Cerebellum (tissue), 4 donors: ENCODE measurements at places on chromosomes 7 and 10. TPM values are rescaled to one million over a fixed set of nuclear protein-coding genes. Genes with fewer than 3 reads are reported as not detected.

Gene SLC39A12
- total RNA-seq: 0.54 TPM

Gene BCAP29
- total RNA-seq: 40.3 TPM

Gene EN2
- total RNA-seq: 11.9 TPM

Gene ADAM22
- 111 TPM for total RNA-seq

Gene CYP3A7
- 0.45 TPM for total RNA-seq

Gene CTNNA3
- 24.9 TPM for total RNA-seq

Gene FOXI2
- total RNA-seq: not detected

Gene ANKRD30A
- not detected for total RNA-seq

Gene COBL
- total RNA-seq: 3.8 TPM

- DNase-seq: no peak
Measured at GRCh38 chr7:133572087-133572486, 319.2 kb downstream of the EXOC4 start.

- DNase-seq: no peak
Measured at GRCh38 chr10:92142512-92142911, 148.4 kb downstream of the CPEB3 start.

- DNase-seq: peak; percentile 38
Measured at GRCh38 chr10:120735773-120736371, 115.3 kb upstream of the WDR11 start.

DNA sequence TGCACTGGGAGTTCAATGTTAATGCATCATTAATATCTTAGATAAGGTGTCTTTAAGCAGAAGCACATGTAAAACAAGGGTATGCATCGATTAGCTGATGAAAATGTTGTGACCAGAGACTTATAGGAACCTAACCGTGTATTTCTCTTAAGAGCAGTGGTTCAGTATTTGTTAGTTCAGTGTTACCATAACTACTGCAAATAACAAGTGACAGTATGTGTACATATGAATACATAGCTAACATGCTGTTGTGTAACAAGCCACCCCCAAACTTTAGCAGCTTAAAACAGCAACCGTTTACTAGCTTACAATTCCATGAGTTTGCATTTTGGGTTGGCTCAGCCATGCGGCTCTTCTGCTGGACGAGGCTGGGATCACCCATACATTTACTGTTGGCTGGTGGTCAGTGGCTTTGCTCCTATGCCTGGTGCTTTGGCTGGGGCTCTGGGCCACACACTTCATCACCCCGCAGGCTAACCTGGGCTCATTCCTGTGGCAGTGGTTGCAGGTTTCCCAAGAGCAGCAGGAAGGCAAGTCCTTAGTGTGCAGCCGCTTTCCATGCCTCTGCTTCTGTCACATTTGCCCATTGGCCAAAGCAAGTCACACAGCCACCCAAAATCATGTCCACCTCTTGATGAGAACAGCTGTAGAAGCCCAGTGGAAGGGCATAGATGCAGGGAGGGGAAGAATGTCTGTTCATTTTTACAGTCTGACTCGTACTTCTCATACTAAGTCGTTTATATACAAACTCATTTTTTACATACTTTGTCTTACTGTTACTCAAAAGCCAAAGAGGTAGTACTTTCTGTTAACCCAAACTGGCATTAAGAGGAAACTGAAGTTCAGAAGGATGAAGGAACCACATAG is 103.3 kb upstream of the GATA3 start:
- no peak for DNase-seq

- DNase-seq: no peak
Measured at GRCh38 chr7:74583630-74584029, 73.9 kb upstream of the GTF2I start.

GRCh38 chr7:25638590-25639244 is 410.4 kb upstream of the NPVF start:
- no peak for DNase-seq

GRCh38 chr7:55425141-55425752 is 60.1 kb downstream of the LANCL2 start:
- DNase-seq: no peak

DNA sequence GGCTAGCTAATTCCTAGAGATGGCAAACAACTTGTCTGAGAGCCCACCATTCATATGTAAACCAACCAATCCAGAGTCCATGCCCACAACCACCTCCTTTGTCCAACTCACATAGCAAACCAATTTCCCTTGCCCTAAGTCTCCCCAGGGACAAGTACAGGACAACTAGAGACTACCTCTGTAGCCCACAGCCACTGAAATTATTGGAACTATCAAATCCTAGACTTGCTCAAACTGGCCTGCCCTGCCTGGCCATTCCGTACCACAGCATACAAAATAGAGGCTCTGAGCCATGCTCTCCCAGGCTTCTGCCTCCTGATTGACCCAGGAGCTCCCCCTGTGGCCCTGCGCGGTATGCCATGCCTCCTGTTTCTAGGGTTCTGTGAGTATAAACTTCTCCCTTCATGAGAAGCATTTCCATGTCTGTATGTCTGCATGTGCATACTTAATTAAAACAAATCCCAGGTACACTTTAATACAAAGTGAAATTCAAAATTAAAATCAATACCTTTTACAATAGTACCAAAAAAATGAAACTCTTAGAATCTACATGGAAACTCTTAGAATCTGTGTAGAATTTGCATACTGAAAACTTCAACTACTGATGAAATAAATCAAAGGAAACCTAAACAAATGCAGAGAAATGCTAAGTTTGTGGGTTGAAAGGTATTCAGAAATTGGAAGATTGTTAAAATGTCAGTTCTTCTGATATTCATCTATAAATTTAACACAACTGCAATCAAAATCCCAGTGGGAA is 4.0 kb upstream of the HECW1 start:
- peak; percentile 63 for DNase-seq

- no peak for DNase-seq
Measured at GRCh38 chr7:19248115-19248514, 102.9 kb upstream of the FERD3L start.

GRCh38 chr10:49225218-49225876 is 37.2 kb upstream of the TMEM273 start:
- DNase-seq: no peak

- peak; percentile 15 for DNase-seq
Measured at GRCh38 chr7:38070718-38071117, 107.3 kb upstream of the STARD3NL start.

DNA sequence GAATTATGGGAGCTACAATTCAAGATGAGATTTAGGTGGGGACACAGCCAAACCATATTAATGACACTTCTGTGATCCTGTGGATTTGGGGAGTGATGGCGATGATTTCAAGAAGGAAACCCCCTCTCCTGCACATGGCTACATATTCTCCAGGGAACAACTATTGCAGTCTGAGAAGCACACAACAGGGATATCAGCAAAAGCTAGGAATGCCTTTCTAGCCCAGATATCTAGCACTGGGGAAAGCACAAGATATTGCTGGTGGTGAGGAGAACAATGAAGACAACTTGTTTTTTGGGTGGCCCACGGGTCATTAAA is 24.3 kb downstream of the EPDR1 start:
- no peak for DNase-seq

GRCh38 chr10:122257041-122257440 is 14.1 kb upstream of the BTBD16 start:
- no peak for DNase-seq

GRCh38 chr7:75616421-75617167 is 122.1 kb downstream of the HIP1 start:
- no peak for DNase-seq
